Urinary bladder (tissue), 4 donors: ENCODE measurements at places on chromosomes 7 and 10. TPM values are rescaled to one million over a fixed set of nuclear protein-coding genes. Genes with fewer than 3 reads are reported as not detected.

DNA sequence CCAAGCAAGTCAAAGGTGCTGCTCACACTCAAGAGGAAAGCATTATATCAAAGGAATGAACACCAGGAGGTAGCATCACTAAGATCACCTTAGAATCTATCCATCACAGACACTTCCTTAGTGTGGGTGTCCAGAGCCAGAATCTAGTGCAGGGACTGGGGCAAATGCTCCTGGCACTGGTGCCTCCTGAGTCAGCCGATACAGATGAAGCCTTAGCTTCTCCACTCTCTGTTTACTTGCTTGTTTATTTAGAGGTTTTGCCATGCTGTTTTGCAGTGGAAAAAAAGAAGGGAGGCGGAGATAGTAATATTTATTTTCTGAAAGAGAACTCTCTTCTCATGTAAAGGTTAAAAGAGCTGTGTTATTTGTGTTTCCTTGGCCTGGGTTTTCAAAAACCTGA is 303.1 kb downstream of the WDR11 start:
- no peak for DNase-seq

- no peak for DNase-seq
These were observed 53.6 kb upstream of the ELN start for GRCh38 chr7:73974101-73974947.

- no peak for DNase-seq
These were observed 34.1 kb upstream of the PITRM1 start for GRCh38 chr10:3206511-3207157.

DNA sequence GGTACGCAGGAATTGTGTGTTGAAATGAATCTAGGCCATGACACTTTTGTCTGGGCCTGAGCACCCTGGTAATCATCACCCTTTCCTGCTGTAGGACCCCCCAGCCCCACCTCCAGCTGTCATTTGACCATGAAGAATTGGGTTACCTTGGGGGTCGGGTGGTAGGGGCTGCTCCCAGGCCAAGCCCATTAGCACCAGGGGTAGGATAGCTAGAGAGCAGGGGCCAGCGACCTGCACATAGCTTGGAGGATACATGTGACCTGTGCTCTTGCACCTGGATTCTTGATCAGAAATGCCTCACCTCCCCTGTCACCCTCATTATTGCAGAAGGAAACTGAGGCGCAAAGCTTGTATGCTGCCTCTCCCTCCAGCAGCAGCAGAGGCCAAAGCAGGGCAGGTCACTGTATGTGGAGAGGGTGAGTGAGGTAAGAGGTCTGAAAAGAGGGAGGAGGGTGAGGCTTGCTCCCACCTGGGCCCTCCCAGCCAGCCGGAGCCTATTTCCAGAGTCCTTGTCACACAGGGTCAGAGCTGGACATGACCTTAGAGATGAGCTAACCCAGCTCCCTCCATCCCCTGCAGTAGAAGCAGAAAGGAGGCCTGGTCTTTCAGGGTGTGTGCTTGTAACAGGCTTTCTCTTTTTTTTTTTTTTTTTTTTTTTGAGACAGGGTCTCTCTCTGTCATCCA is 35.3 kb upstream of the ANKRD2 start:
- no peak for DNase-seq

DNA sequence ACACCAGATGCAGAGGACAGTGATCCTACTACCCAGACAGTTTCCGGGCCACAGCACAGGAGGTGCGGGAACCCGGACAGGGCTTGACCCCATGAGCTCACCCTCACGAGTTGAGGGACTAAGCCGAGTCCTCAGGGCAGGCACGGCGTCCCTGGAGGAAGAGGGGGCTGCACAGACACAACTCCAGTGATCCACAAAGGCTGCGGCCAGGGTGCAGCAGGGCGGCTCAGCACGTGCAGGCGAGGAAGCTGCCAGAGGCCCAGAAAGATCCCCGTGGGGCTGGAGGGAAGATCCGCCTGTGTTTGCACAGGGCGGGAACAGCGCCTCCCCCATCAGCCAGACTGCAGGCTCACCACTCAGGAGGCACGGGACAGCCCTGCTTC is 45.9 kb upstream of the TMEM72 start:
- no peak for DNase-seq

GPRIN2 gene
- total RNA-seq: 1.2 TPM

CACNA2D1 gene
- 89.1 TPM for total RNA-seq
